ENCODE measurements at places on chromosomes 4 and X.

GRCh38 chrX:50770702-50771101, 43.3 kb downstream of the SHROOM4 start:
- no peak for DNase-seq

DNA sequence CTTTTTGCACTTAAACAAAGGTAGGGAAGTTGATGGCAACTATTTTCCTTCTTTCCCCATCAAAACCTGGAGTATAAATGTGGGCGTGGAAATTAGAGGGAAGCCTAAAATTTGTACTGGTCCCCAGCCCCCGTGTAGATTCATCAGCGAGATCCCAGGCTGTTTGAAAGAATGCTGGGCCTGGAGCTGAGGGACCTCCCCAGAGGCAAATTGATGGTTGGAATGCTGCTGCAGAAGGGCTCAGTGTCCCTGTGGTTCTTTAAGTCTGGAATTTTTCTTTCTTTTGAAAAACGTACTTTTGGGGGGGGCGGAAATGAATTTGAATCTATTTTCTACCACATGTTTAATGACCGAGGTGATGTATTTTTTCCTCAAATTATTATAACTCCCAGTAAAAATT, 197.2 kb downstream of the CBR4 start:
- no peak for DNase-seq

GRCh38 chr4:101649790-101650515, 140.6 kb upstream of the BANK1 start:
- DNase-seq = no peak

GRCh38 chrX:110310896-110311295, 7.0 kb downstream of the AMMECR1 start:
- no peak for DNase-seq

GRCh38 chrX:154409222-154409871, at the start of gene DNASE1L1:
Gene DNASE1L1, minus strand, starts transcription at chrX:154409254. Its CDS starts 3,686 bp downstream, at chrX:154405568.
- DNase-seq = no peak

All from KG1 (cell line).